ENCODE measurements at places on chromosomes 6 and 20.

- no peak for DNase-seq
Observed at GRCh38 chr6:31178143-31179041, 7.9 kb upstream of the POU5F1 start.

- no peak for DNase-seq
Observed at GRCh38 chr6:92779746-92780145, 639.6 kb downstream of the EPHA7 start.

GRCh38 chr20:58547623-58548475 lies 32.6 kb upstream of the APCDD1L start:
- DNase-seq: no peak

DNA sequence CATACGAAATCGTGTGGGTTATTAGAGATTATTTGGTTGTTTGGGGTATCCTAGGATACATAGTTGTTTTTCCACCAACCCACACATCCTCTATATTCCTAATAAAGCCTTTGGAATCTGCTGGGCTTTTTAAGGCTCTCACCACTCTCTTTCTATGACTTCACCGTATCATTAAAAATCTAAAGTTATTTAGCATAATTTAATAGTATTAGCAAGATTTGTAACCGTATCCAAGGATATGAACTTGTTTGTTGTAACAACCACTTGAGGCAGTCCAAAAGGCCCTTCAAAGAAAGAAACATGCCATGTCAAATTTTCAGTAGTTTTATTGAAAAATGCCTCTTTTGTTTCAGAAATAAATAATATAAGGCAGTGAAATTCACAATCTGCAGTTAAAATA lies 121.8 kb downstream of the COL12A1 start:
- no peak for DNase-seq

DNA sequence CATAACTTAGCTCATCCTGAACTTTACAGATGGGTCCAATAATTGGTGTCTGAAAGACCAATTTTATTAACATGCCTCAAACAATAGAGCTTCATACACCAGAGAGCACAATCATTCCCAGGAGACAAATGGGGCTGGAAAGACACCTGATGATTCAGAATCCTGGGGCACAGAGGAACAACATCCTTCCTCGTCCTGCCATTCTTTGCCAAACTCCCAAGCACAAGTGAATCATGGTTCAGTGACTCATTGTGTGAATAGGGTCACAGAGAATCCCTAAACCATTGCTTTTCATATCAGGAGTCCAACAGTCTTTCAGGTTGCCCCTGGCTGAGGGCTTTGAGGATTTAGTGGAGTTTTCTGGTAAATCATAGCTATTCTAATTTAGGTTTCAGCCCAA lies 266.4 kb upstream of the BMP2 start:
- DNase-seq: no peak

GRCh38 chr6:155201461-155202226 lies 62.2 kb upstream of the CLDN20 start:
- no peak for DNase-seq

DNA sequence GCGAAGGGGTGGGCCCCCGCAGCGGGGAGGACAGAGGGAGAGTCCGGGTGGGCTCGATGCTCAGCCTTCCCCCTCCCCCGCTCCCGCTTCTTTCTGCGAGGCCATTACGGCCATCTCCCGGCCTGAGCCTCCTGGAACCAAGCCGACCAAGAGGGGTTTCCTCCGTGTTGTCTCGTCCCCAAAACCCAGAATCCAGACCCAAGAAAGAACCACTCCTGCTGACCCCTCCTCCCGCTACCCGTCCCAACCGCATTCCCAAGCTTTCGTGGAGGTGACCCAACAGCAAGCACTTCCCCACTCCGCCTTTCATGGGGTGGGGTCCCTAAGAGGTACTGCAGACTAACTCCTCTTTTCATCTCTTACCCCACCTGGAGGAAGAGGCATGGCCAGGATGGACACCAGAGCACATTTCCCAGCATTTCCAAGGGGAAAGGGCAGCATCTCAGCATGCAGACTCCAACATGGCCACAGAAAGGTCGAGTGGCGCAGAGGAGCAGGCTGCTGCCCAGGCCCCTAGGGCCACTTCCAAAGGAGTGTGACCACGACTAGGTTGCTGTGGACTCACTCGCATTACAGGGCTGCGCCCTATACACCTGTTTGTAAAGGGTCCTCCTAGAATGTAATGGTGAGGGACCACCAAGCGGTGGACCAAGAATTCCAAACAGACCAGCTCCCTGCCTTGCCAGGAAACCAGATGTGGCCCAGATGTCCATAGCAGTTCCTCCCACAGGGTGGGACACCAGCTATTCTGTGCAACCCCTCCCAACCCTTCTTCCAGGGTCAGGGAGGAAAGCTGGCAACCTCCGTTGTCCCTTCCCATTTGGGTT lies 53.4 kb downstream of the MRPL14 start:
- no peak for DNase-seq

- DNase-seq: no peak
Observed at GRCh38 chr6:27553123-27553904, 80.4 kb upstream of the ZNF184 start.

- no peak for DNase-seq
Observed at GRCh38 chr6:72657407-72658197, 35.7 kb downstream of the KCNQ5 start.

- DNase-seq: no peak
Observed at GRCh38 chr6:27040244-27041042, 207.1 kb upstream of the PRSS16 start.

- DNase-seq: no peak
Observed at GRCh38 chr6:109243863-109244825, 138.1 kb downstream of the CD164 start.

GRCh38 chr6:67265996-67266921 lies 1368.8 kb upstream of the ADGRB3 start:
- no peak for DNase-seq

- DNase-seq: no peak
Observed at GRCh38 chr6:25312703-25313102, 33.5 kb downstream of the CARMIL1 start.

DNA sequence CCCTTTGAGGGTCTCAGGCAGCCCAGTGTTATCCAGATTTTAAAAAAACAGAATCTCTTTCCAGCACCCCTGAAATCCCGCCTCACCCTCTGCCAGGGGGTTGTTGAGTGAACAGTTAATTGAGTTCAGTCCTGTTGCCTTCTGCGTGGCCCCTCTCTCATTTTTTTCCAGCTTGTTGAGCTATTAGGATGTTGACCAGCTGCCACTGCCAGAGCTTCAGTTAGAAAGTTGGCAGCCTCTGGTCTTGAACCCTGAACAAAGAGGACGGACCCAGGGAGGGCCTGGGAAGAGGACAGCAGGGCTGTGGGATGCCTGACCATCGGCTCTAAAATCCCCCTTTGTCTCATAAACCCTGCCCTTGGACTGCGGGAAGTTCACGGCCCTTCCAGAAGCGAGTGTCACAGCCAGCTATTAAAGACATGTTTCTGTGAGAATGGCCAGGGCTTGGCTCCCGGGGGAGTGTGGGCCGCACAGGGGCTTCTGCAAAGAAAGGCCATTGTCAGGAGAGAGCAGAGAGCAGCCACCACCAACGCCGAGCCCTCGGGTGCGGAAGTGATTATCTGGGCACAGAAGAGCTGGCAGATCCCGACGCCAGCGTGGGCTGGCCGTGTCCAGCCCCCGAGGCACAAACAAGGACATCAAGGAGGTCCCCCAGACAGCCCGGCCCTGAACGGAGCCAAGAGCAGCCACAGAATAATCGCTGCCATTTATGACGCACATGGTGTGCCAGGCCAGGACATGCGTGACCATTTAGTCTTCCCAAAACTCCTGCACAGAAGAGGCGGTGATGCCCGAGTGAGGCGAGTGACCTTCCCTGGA lies 189.0 kb downstream of the ANKRD60 start:
- peak; percentile 76 for DNase-seq

DNA sequence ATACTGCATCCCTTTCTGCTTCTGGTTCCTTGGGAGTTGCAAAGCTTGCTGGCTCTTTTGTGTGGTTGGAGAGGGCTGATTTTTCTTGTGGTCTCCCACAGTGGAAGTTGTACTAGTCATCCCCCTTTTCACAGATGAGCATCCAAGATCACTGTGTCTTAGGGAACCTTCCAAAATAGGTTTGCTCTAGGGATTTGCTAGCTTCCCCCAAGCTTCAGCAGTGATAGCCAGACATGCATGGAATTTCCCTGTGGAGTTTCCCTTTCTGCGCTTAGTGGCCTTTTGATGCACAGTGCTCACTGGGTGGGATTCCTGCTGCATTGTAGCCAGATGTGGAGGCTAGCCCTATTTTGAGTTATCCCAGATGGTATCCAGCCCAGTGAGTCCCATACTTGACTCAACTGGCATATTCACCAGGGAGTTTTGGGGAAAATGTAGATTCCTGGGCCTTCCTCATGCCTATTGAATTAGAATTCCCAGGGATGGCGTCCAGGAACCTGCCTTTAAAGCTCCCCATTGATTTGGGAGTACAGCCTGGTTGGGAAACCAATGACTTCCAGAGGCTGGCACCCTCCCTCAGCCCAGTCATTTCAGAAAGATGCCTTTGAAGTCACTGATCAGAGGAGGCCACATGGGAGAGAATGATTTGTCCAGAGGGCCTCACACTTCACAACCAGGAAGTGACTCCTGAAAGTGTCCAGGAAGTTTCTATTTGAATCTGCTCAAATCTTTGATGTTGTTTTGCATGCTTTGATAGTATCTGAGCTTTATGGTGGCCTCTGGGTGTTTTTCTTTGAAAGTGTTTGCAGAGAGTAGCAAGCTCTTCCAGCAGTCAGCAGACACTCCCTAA lies 25.9 kb downstream of the PPARD start:
- DNase-seq: no peak
